ENCODE measurements at places on chromosomes 3 and 15.
A peak's percentile ranks its signal among the peaks of the same experiment; 100 is the strongest.

- no peak for DNase-seq
Measured at GRCh38 chr3:53890726-53891475, 758 bp downstream of the SELENOK start.

DNA sequence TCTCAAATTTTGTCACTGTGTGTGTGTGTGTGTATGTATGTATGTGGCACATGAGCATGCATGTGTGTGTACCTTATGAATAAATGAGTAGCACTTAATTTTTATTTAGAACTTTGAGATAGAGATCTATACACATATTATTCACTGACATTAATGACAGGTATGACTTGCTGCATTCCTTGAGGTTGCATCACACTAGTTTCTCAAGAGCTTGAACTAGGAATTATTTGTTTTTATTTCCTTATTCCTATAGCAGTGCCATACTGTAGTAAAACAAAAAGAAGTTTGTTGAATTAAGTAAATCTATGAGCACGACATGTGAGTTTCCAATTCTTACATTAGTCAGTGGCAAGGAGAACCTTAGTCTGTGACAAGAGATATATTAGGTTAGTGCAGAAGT lies 943.9 kb downstream of the ROBO1 start:
- DNase-seq = no peak

GRCh38 chr3:154955907-154956533 lies 124.1 kb upstream of the MME start:
- DNase-seq = no peak

DNA sequence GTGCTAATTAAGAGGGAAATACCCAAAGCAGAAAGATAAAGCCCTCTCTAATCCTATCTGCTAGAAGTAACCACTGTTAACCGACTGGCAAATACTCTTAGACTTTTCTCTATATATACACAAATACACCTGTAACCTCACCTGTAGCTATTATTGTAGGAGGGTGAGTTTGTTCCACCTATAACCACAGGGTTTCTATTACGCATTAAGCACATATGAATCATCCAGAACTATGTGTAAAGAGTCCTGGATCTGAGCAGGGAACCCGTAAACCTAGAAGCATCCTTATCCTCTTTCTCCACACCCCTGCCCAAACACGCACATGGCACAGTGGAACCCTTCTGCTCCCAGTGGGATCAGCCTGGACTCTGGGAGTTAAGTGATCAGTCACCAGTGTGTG lies 172.8 kb upstream of the C2CD4B start:
- DNase-seq = no peak

GRCh38 chr3:124966521-124967445 lies 32.2 kb upstream of the MUC13 start:
- DNase-seq = no peak

DNA sequence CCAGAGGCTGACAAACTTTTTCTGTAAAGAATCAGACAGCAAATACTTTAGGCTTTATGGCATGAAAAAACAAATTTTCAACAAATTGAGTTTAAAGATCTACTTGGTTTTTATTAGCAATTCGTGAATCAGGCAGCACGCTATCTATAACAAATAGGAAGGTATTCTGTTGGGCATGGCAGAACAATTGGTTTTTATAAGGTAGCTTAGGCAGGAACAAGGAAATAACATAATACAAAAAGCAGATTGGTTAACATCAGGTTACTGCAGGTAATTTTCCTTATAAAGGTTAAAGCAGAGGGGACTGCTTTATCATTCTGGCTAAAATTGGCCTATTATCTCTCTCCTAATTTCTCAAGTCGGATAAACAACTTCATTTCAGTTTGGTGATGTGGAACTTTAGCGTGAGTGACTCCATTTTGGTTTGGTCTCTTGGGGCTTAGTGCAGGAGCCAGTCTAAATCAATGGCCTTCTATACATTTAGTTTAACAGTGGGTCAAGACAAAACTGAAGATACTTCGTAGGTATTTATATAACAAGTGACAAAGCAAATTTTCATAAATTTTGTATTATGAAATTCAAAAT lies 26.8 kb downstream of the ZBTB38 start:
- no peak for DNase-seq

DNA sequence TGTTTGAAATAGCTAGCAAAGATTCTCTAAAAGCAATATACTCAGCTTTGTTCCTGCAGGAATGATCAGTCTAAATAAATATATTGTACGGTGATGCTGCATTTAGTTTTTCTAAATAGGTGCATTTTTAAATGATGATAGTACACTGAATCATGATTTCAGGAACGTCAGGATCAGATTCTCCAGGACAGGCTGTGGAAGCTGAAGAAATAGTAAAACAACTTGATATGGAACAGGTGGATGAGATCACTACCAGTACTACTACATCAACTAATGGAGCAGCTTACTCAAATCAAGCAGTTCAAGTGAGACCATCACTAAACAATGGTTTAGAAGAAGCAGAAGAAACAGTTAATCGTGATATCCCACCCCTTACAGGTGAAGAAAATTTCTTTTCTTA lies 46.3 kb upstream of the EIF3J start:
- DNase-seq = no peak

GRCh38 chr3:170889132-170889531 lies 19.1 kb upstream of the RPL22L1 start:
- no peak for DNase-seq

DNA sequence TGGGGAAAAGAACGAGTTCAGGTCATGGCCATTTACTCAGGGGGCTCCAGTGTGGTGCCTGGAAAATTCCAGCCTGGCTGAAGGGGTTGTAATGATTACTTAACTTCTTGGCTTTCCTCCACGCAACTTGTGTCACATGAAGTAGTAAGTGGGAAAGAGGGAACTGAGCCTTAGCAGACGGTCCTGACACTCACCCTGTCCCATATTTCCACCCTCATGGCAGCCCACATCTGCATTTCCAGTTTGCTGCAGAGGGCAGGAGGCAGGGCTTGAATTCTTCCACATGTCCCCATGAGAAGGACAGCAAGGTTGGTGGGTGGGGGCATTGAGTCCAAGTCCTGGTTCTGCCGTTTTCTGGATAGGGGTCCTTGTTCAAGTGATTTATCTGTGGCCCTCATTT lies 7.8 kb upstream of the CAMP start:
- DNase-seq = peak; percentile 48

DNA sequence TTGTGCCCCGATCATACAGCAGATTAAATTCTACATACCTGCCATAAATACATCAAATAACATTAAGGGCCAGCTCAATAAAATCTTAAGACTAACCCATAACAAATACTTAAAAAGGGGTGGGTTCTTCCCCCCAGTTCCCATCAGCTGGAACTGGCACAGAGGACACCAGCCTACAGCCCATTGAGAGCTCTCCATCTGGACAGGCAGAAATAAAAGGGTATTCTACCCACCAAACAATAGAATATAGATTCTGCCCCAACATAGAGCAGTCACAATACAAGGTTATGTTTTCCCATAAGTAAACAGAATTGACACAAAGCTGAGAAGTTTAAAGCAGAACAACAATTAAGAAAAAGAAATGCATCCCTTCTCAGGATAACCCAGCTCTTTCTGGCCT lies 11.9 kb downstream of the CPOX start:
- no peak for DNase-seq

- DNase-seq = no peak
Measured at GRCh38 chr15:34642247-34642646, 58.8 kb upstream of the GOLGA8B start.

DNA sequence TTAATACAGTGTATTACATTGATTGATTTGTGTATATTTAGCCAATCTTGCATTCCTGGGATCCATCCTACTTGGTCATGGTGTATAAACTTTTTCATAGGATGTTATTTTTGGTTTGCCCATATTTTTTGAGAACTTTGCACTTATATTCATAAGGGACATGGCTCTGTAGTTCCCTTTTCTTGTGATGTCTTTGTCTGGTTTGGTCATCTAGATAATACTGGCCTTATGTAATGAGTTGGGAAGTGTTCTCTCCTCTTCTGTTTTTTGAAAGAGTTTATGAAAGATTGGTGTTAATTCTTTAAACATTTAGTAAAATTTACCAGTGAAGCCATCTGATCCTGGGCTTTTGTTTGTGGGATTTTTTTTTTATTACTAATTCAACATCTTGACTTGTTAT lies 9.6 kb downstream of the CHST13 start:
- DNase-seq = no peak

DNA sequence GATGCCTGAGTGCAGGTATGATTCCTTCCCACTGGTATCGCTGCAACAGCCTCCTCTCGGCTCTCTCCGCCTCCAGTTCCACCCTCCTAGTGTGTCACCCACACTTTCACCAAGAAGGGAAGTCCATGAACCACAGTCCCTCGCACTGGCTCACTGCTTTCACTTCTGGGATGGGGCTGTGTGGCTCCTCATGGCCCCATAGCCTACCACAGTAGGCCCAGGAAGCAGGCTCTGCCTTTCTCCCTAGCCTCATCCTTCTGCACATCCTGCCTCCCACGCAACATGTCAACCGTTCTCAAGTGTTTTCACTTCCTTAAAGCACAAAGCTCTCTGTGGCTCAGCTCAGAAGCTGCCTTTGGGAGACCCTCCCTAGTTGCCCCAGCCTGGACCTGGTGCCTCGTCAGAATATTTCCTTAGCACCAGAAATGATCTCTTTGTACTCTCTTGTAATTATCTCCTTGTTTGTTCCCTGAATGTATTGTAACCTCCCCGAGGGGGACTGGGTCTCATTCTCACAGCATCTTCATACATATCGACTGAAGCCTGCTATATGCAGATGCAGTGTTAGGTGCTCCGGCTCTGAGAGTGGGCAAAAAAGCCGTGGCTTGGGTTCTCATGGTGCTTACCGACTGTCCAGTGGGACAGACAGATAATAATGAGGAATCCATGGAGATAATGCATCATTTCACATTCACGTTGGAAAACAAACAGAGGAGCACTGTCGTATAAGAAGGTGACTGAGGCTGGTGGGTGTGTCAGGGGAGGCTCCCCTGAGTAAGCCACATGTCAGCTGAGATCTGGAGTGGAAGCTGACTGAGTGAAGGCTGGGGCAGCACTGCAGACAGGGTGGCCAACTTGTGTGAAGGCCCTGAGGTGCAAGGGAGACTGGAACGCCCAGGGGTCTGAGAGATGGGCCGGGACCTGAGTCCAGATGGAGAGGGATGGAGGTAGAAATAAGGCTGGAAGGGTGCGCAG lies 107.1 kb downstream of the DGKG start:
- peak; percentile 32 for DNase-seq

- peak; percentile 70 for DNase-seq
Measured at GRCh38 chr3:125003369-125003853, 52.4 kb downstream of the HEG1 start.
